T-helper 2 cell treated with Interferon-gamma antibody and Interleukin-4, amounts not matched to agents 100 ng/mL and 5 ng/mL, for 36 hours (primary cell): ENCODE measurements at places on chromosomes 11 and 22. TPM values are rescaled to one million over a fixed set of nuclear protein-coding genes. Genes with fewer than 3 reads are reported as not detected.

Gene MRPL16
- 81.3 and 81.8 TPM in 2 replicates for total RNA-seq

Gene CHRM1
- not detected in 2 replicates for total RNA-seq

Gene ADORA2A
- 14.1 and 17.9 TPM in 2 replicates for total RNA-seq

Gene C11orf97
- not detected in 2 replicates for total RNA-seq

Gene MSANTD4
- total RNA-seq = 14.6 and 16.5 TPM in 2 replicates

Gene ANKK1
- total RNA-seq = 0.14 TPM in 1 of 2 replicates, not detected in the other

Gene BCO2
- 1.1 and 1.4 TPM in 2 replicates for total RNA-seq

Gene MOV10L1
- total RNA-seq = not detected in 2 replicates

Gene OR5A1
- not detected in 2 replicates for total RNA-seq

Gene INPP5J
- 0.30 TPM in 1 of 2 replicates, not detected in the other for total RNA-seq

Gene CALCA
- not detected in 2 replicates for total RNA-seq

Gene MPZL2
- total RNA-seq = 3.8 and 5.2 TPM in 2 replicates

Gene MRPL49
- total RNA-seq = 45.5 and 50.4 TPM in 2 replicates

Gene PRR14L
- total RNA-seq = 65.6 and 65.9 TPM in 2 replicates

Gene C1QTNF6
- 6.4 and 6.9 TPM in 2 replicates for total RNA-seq

Gene IL18
- 1.4 TPM in 2 replicates for total RNA-seq

Gene RASD2
- total RNA-seq = not detected in 2 replicates

Gene P2RY6
- not detected in 2 replicates for total RNA-seq

Gene FAU
- total RNA-seq = 995 and 1,039 TPM in 2 replicates

Gene TRPC6
- not detected in 2 replicates for total RNA-seq

Gene GAL
- not detected in 2 replicates for total RNA-seq

Gene MS4A15
- total RNA-seq = not detected in 2 replicates

Gene AIFM3
- 0.36 and 0.41 TPM in 2 replicates for total RNA-seq

Gene MS4A4E
- total RNA-seq = 0.16 TPM in 1 of 2 replicates, not detected in the other

Gene AMOTL1
- total RNA-seq = 4.4 and 5.0 TPM in 2 replicates

Gene ZNRF3
- 0.82 and 0.93 TPM in 2 replicates for total RNA-seq

Gene APOL3
- total RNA-seq = 131 and 143 TPM in 2 replicates

Gene BARX2
- 0.09 and 0.43 TPM in 2 replicates for total RNA-seq
